ENCODE measurements at places on chromosomes 13 and 19.

DNA sequence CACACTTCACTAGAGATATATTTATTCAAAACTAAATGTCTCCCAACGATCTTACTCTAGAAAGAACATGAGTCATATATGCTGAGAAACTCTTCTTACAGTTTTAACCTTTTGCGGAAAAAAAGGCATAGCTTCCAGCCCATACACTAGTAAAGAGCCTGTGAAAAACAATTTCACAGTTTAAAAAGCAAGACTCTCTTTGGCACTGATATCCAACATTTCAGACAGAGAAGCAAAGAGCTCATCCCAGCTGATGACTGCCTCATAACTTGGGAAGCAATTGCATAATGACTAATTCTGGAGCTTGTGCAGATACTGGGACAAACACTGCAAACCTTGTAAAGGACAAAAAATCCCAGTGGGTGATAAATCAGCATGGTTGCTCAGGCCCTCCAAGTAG lies 88.0 kb downstream of the ENOX1 start:
- DNase-seq = no peak

DNA sequence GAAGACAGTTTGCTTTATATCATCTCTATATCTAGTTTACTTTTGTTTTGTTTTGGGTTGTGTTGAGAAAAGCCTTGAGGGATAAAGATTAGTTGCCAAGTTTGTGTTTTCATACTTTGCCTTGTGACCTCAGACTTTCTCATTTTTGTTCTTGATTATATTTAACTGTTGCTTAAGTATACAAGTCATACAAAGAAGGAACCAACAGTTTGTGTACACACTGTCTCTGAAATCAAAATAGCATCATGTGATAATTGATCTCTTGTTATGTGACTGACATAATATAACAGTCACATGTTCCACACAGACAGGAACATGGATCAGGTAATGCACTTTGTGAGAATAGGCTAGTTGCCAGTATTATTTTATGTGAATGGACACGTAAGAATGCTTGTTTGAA lies 70.8 kb downstream of the SHISA2 start:
- DNase-seq = no peak

DNA sequence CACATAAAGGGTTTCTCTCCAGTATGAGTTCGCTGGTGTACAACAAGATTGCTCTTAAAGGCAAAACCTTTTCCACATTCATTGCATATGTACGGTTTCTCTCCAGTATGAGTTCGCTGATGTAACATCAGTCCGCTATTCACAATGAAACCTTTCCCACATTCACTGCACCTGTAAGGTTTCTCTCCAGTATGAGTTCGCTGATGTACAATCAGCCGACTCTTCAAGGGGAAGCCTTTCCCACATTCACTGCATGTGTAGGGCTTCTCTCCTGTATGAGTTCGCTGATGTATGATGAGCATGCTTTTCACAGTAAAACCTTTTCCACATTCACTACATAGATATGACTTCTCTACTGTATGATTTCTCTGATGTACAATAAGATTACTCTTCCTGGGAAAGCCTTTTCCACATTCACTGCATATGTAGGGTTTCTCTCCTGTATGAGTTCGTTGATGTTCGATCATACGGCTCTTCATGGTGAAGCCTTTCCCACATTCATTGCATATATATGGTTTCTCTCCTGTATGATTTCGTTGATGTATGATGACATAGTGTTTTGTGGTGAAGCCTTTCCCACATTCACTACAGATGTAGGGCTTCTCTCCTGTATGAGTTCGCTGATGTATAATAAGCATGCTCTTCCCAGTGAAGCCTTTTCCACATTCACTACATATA lies 6.0 kb upstream of the ZNF614 start:
- no peak for DNase-seq

DNA sequence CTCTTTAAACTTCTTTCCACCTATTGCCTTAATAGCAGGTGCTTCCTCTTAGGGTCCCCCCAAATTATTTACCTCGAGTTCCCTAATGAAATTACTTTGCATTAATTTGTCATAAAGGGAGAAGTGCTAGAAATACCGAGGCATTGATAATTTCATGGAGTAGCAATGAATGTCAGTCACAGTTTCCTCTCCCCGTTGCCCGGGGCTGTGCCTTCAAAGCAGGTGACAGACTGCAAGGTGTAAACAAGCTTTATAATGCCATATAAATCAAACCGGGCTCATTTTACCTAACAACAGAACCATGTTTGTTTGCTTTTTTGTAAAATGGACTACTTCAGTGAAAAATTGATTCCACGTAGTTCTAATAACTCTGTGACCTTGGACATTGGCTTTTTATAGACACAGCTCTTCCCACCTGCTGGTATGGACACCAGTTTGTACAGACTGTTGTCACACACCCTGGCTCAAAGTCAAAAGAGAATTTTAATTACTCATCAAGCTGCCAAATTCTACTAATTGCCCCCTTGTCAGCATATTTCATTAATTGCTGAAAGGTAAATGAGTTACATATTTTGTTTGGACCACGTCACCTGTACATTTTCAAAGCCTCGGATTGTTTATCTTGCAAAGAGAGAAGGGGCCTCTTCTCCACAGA lies 171.1 kb downstream of the STK24 start:
- no peak for DNase-seq

DNA sequence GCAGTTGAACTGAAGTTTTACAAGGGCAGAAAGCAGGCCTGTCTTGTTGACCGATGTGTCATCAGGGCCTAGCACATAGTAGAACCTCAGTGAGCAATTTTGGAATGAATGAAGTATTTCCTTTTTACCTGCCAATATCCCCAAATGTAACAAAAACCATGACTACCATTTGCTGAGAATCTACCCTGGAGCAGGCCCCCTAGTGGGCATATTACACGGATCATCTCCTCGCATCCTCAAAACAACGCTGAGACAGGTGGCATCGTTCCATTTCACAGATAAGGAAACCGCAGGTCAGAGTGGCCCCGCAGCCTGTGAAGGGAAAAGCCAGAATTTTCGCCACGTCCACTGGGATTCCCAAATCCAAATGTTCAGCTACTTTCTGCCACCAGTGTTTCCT lies 77.9 kb downstream of the CACNA1A start:
- DNase-seq = no peak

GRCh38 chr13:59651479-59651878 lies 512.2 kb downstream of the DIAPH3 start:
- no peak for DNase-seq

DNA sequence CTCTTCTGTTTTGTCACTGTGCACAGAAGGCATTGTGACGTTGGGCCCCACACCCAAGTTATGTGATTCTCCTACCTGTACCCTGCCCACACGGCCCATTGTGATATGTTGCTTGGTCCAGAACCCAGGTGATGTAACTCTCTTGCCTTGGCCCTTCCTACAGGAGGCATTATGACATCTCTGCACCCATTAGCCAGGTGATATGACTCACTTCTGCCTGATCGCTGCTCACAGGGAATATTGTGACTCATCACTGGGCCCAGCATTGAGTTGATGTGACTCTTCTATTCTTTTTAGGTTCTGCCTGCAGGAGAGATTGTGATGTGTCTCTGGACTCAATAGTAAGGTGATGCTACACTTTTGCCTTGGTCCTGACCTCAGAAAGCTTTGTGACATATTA lies 65.4 kb upstream of the ZNF91 start:
- no peak for DNase-seq

GRCh38 chr13:78241278-78241919 lies 322.8 kb upstream of the EDNRB start:
- DNase-seq = peak; percentile 9

Data from right renal pelvis (tissue), 4 donors.